Stimulated activated CD4-positive, alpha-beta T cell treated with anti-CD3 and anti-CD28 coated beads, Interleukin-15, amount 100 ng/mL, for 48 hours (primary cell): ENCODE measurements at places on chromosomes 2 and 18.

- no peak for DNase-seq
Measured at GRCh38 chr2:224220586-224221255, 181.2 kb downstream of the FAM124B start.

- no peak for DNase-seq
Measured at GRCh38 chr2:189474526-189474925, 33.3 kb downstream of the WDR75 start.

DNA sequence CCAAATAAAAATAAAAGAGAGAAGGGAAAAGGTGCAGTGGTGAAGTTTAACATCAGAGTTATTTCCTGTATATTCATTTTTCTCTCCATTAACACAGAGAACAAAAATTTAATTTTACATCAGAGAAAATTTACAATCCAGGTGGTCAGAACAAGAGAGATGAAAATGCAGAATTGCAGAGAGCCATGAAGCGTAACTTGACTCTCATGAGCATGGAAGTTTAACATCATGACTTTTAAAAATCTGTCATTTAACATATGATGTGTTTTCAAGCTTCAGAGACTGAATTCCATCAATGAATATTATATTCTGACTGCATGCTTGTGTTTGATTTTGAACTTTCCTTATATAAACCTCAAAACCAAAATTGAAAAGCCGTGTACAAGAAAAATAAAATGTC is 79.3 kb upstream of the ZNF397 start:
- no peak for DNase-seq

DNA sequence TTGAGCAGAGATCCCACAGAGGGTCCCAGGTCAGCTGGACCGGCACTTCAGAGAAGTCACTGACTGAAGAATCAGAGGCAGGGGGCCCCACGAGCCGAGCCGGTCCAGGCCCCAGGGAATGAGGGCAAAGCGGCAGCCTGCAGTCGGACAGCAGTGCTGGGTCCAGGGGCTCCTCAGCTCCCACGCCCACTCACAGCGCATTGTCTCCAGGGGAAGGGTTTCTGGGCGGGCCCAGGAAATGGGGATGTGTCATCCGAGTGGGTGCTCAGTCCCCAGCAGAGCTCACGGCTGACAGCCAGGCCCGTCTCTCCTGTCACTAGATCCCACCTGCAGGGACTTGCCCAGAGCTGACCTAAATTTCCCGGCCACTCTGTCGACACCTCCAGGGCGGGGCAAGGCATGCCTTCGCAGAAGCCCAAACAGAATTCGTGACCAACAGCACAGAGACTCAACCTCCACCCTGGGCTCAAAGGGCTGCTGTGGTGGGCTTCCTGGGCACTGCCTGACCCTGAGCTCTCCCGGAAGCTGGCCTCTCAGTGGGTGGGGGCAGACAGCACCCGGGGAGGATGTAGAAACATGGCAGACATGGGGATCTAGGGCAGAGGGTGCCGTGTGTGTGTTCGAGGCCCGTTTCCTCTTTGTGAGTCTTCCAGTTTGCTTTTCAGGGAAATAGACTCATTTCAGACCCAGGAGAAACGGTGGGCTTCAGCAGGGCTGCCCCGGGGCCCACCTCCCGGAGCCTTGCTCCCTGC is 42.1 kb upstream of the TAF1B start:
- DNase-seq, result peak; percentile 42

- DNase-seq, result no peak
Measured at GRCh38 chr18:59228351-59228750, 8.4 kb downstream of the GRP start.
